Cardiac muscle cell (in vitro differentiated cells and primary cell): ENCODE measurements at places on chromosomes 3 and 15. TPM values are rescaled to one million over a fixed set of nuclear protein-coding genes. Genes with fewer than 3 reads are reported as not detected.

GRCh38 chr3:56980798-56981390, 79.6 kb upstream of the SPATA12 start:
- DNase-seq = peak; percentile 99

DNA sequence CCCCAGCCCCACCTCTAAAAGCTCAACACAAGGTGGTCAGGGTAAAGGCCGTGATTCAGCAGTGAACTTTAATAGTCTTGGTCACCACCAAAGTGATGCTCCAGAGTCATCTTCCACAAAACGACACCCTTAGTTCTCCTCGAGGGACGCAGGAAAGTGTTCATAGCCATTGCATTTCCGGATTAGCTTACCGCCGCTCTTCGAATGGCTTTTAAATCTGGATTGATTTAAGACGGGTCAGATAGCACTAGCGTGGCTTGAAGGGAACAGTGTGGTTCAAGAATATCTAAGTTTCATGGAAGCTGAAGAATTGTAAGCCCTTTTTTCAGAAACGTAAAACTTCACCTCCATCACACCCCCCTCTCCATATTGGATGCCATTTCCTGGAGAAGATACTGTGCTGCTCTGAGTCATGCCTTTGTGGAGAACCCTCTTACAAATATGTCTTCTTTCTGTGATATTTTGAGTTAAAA, 829 bp downstream of the RNF7 start:
- DNase-seq = peak; percentile 18

- DNase-seq = peak; percentile 47
These were observed 1.7 kb downstream of the IP6K2 start for GRCh38 chr3:48715174-48715800.

DNA sequence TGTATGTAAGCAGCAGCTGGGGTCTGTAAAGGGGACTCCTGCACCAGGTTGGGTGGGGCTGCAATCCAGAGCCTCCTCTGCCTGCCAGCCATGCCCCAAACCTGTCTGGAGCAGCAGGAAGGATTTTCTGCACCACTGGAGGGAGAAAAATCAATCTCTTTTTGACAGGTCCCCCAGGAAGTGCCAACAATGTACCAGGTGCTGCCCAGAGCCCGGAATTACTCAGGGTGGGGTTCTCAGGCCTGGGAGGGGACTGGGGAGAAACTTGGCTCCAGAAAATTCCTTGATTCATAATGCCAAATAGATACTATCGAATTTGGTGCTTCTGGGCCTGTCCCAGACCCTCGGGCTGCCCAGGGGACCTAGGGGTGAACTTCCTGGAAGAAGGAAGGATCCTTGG, 52.6 kb downstream of the WNT7A start:
- no peak for DNase-seq

DNA sequence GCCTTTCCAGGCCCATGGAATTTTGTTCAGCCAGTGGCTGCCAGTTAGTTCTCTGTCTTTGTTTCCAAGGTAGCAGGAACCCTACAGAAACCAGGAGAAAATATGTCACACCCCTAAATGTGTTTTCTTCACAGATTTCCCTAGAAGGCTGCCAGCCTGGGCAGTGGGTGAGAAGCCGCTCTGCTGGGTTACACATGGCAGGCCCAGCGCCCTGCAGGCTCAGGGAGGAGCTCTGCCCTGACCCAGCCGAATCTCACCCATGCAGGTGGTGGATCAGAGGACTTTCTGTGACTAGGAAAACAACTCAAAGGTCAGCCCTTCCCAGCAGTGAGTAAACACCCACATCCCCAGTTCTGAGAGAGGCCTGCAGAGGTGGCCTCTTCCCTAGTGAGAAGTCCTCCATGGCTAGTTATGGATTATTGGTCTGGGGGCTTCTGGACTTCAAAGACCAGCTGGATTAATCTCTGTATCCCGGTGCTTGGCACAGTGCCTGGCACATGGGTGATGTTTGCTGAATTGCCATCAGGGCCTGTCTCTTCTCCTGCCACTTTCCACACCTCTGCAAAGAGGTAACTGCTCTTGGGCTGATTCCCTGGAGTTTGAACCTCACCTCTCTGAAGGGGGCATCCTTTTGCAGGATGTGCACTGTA, 34.7 kb upstream of the BDH1 start:
- DNase-seq = no peak

DNA sequence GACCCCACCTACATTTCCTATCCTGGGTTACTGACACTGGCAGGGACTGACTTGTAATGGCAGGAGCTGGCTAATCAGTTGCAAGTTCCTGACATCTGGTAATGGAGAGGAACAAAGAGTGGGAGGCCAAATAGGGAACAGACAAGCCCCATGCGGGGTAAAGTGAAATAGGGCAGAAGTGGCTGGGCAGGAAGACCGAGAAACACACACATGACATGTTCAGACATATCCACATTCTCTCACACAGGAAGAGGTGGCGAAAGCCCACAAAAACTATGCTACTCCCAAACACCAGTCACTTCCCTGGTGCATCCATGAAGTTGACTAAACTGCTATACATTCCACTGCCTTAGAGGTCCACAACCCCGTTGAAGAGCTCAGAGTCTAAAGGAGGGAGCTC, 394.1 kb upstream of the TBL1XR1 start:
- peak; percentile 20 for DNase-seq

- DNase-seq = no peak
These were observed 919.2 kb downstream of the ROBO1 start for GRCh38 chr3:78848392-78849288.

DNA sequence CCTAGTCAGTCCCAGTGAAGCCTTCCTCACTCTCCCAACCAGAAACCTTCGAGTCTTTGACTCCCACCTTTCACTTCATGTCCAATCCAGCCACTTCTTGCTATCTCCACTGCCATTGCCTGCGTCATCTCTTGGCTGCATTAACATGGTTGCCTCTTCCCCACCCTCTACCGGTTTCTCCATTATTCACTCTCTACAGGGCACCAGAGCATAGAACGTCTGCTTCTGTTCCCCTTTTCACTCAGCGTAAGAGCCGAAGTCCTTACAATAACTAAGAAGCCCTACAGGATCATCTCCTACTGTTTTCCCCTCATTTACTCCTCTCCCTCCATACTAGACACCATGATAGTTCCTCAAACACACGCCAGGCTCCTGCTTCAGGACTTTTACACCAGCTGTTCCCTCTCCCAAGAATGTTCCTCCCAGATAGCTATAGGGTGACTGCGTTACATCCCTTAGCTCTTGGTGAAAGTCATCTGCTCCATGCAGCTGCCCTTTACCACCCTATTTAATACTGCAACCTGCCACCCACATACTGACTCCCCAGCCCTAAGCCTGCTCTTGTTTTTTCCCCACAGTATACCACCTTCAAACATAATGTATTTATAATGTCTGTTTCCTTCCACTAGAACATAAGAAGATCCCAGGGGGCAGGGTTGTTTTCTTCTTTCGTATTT, 30.9 kb downstream of the RCN2 start:
- DNase-seq = no peak

- DNase-seq = no peak
These were observed 92.1 kb downstream of the TRIM42 start for GRCh38 chr3:140769951-140770350.

- DNase-seq = no peak
These were observed 138.5 kb upstream of the IQSEC1 start for GRCh38 chr3:13211605-13212210.

- no peak for DNase-seq
These were observed 21.1 kb downstream of the GAP43 start for GRCh38 chr3:115644391-115644790.

- no peak for DNase-seq
These were observed 14.1 kb upstream of the ETV5 start for GRCh38 chr3:186123012-186123411.

DNA sequence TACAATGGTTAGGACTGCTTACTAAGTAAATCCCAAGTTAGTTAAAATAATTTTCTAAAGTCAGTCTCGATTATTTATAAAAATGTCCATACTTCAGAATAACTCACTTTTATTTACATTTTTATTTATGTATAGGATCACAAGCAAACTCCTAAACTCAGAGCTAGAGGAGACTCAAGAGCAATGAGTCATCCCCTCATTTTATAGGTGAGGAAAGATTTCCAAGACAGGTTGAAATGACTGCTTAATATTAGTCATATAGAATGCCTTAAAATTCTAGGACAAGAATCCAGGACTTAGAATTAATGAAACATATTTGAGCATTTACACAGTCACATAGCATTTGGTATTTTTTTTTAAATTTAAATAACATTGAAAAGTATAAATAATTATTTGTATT, 983.8 kb downstream of the SI start:
- no peak for DNase-seq

GRCh38 chr3:10667901-10668476, 148.0 kb upstream of the SLC6A11 start:
- no peak for DNase-seq

DNA sequence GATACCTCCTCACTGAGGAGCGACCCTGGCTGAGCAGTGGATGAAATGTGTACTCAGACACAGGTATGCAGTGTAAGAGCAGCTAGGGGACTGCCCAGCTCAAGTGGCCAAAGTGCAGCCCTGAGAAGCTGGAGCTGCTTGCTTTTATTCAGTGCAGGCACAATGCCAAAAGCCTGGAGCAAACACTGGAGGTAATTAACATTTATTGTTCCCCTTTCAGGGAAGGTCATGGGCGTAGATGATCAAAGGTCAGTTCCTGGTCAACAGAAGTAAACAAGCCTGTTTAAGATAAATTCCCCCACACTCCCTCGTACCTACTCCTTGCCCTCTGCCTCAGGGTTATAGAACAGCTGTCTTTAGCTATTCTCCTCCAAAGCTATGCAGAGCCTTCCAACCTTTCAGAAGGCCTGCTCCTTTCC, 17.5 kb downstream of the PLA2G4F start:
- no peak for DNase-seq

GRCh38 chr3:58868097-58868779, 181.6 kb downstream of the CFAP20DC start:
- no peak for DNase-seq

DNA sequence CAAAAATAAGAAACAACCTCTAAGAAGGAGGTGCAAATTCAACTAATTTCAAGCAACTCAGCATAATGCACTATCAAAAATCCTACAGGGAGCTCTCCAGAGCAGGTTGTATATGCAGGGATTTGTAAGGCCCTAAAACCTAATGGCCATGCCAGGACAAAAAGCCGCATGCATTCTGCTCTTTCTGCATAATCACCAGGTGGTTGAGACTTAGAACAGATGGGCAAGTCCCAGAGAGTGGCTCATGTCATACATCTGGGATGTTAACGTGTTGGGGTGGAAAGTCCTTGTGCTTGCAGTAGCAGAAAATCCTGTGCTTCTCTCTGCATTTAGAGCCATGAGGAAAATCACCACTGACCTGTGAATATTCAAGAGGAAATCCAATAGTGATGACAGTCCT, 1002.9 kb downstream of the AGBL1 start:
- no peak for DNase-seq

GRCh38 chr15:91874992-91875660, 21.6 kb downstream of the SLCO3A1 start:
- no peak for DNase-seq

- peak; percentile 71 for DNase-seq
These were observed 67.8 kb downstream of the ITGA11 start for GRCh38 chr15:68364028-68364659.

GRCh38 chr15:91603384-91604080, 250.0 kb upstream of the SLCO3A1 start:
- DNase-seq = no peak

GRCh38 chr3:11240496-11240895, 31.7 kb upstream of the ATG7 start:
- no peak for DNase-seq

DNA sequence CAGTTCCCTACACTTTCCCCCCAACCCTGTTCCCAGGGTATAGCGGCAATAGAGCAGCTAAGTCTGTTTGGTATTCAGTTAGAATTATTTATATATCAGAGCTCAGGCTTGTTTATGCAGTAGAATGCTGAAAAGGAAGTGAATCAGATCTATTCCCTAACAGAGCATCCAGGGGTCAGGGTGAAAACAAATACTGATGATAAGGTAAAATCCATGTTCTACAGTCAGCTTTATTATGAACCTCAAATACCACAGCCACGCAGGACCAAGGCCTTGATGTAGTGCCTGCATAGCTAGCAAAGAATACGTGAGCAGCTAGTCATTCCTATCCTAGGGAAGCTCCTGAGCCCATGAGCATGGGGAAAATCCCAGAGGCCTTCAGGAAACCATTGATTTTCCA, 229.7 kb upstream of the ICE2 start:
- no peak for DNase-seq

The MAPKAPK3 gene
- total RNA-seq = 88.2 and 94.7 TPM in 2 replicates

The PLXNB1 gene
- 38.5 and 47.1 TPM in 2 replicates for total RNA-seq

The C3orf20 gene
- 0.21 and 0.92 TPM in 2 replicates for total RNA-seq

The SCN5A gene
- total RNA-seq = 2.8 and 9.3 TPM in 2 replicates

The RTP1 gene
- total RNA-seq = not detected in 2 replicates

The HDC gene
- total RNA-seq = 0.56 TPM in 1 of 2 replicates, not detected in the other

The MAPKBP1 gene
- 59.5 and 109 TPM in 2 replicates for total RNA-seq

The RARB gene
- 26.8 and 27.2 TPM in 2 replicates for total RNA-seq

The MUC13 gene
- 0.07 TPM in 1 of 2 replicates, not detected in the other for total RNA-seq

The PRSS50 gene
- 3.2 and 4.1 TPM in 2 replicates for total RNA-seq

The CCDC54 gene
- not detected in 2 replicates for total RNA-seq
